ENCODE measurements at places on chromosomes 1 and 21.

DNA sequence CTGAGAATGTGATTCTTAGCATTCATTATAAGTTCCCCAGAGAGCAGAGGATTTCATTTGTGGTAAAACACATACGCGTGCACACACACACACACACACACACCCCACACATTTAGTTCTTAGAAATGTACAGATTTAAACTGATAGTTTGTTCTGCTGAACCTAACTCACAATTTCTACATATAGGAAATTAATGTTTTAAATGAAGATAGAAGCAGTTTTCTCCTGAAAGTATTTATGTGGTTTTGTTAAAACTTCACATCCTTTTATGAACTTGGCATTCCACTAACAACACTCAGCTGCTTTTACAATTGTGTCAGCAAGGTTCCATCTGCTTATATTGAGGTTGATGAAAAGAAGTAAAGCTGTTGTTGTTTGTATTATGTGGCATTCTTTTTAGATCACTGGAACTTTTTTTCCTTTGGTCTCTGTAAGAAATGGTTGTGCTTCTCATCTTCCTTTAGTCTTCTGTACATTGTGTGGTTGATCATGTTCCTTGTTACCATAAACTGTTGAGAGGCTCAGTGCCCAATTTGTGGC, 41.6 kb downstream of the AK4 start:
- no peak for DNase-seq

DNA sequence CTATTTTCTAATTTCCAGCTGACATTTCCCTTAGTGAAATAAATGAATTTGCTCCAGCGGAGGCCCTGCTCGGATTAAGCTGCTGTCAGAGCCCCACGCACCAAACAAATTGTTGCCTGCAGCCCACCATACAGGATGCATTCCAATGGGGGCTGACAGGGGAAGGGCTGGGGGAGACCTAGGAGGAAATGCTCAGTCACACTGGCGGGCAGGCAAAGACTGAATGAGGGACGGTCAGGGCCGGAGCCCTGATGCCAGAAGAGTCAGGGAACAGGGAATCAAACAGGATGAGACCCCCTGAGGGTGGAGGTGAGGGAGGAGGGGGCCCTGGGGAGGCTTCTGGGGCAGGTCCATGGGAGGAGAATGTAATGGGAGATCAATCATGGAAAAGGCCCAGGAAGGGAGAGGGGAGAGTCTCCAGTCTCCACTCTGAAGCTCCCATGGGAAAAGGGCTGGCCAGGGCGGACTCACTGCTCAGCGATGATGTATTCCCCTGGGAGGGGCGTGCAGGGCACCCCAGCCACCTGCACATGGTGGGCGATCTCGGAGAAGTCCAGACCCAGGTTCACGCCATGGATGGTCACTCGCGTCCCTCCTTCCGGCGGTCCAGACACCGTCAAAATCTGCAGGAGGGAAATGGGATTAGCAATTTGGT, 149.4 kb upstream of the CD34 start:
- no peak for DNase-seq

DNA sequence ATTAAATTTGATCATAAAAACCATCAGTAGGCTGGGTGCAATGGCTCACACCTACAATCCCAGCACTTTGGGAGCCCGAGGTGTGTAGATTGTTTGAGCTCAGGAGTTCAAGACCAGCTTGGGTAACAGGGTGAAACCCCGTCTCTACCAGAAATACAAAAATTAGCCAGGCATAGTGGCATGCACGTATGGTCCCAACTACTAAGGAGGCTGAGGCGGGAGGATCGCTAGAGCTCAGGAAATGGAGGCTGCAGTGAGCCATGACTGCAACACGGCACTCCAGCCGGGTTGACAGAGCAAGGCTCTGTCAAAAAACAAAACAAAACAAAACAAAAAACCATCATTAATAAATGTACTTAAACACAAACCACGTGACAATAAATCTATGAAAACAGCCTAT, 61.0 kb downstream of the ARID4B start:
- no peak for DNase-seq

GRCh38 chr1:167661527-167662426, 31.7 kb downstream of the RCSD1 start:
- DNase-seq: peak; percentile 22

- DNase-seq: no peak
Measured at GRCh38 chr1:239354231-239354630, 32.1 kb upstream of the CHRM3 start.

- DNase-seq: no peak
Measured at GRCh38 chr1:88191917-88192316, 492.2 kb upstream of the PKN2 start.

DNA sequence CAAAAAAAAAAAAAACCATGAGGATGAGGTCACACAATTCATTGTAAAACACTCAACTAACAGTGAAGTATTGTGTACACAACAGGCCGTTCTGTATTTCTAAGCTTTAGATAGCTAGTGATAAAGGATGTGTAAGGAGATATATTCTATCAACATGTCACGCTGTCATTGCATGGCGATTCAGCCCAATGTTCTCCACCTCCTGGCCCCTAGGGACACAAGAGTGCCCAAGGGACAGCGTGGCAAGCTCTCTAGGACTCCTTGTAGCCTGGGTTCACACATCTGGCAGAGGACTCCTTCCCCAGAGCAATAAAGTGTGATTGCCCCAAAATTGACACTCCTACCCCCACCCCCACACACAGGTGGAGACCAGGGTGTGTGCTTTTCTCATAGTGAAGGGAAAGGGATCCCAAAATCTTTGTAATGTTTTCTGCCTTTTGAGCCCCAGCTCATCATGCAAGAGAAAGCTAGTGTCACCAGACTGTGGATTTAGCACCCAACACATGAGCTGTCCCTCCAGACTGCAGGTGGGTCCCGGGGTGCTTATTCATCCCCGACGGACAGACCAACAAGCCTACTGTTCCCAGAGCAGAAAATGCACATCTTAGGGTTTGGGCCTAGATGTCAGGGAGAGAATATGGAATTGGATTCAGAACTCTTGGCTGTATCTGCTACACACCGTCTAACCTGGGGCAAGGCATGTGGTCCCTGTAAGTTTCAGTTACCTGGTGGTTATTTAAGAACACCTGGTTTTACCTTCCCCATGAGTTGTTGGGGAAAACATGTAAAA, 11.5 kb downstream of the TMPRSS3 start:
- no peak for DNase-seq

DNA sequence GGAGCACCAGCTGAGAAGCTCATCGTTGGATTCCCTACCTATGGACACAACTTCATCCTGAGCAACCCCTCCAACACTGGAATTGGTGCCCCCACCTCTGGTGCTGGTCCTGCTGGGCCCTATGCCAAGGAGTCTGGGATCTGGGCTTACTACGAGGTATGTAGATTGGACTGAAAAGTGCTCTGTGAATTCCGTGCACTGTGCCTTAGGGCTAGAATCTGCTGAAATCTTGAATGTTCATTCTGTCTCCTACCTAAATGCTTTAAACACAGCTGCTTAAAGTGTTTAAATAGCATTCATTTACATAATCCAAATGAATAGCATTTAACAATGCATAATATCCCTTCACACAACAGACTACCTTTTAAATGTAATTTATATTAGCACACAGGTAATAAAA, 27.9 kb downstream of the CHIA start:
- DNase-seq: no peak

- DNase-seq: peak; percentile 27
Measured at GRCh38 chr1:234705615-234706014, 95.6 kb upstream of the IRF2BP2 start.

DNA sequence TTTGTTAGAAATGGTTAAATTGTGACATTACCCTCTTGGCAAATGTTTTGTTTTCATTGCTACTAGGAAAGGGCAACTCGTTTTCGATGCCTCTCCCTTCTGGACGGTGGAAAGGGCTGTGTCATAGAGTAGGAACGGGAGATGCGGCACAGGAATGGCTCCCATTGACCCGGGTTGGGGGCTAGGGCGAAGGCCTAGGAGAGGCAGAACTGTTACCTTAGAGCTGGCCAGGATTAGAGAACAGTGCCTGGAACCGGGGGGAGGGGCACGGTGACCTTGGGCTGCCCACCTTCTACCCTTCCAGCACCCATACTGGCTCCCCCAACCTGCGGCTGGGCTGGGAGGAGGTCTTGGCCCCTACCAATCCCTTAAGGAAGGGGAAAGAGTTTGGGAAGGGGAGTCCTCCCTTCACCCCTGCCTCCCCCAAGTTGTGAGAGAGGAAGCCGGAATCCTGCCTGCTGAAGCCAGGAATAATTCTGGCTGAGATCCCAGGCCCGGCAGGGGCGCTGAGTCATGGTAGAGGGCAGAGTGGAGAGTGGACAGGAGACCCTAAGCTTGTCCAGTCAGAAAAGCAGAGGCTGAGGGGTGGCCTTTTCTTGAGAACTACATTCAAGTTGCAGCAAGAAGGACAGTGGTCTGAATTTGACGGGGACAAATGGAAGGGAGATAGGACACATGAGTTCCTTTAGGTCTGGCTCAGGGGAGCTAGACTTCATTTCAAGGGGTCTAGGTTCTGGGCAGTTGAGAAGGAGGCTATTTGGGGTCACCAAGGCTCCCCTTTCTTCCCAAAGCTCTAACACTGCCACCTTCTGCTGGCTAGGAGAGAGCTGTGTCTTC, 8.2 kb downstream of the LMNA start:
- DNase-seq: peak; percentile 97

DNA sequence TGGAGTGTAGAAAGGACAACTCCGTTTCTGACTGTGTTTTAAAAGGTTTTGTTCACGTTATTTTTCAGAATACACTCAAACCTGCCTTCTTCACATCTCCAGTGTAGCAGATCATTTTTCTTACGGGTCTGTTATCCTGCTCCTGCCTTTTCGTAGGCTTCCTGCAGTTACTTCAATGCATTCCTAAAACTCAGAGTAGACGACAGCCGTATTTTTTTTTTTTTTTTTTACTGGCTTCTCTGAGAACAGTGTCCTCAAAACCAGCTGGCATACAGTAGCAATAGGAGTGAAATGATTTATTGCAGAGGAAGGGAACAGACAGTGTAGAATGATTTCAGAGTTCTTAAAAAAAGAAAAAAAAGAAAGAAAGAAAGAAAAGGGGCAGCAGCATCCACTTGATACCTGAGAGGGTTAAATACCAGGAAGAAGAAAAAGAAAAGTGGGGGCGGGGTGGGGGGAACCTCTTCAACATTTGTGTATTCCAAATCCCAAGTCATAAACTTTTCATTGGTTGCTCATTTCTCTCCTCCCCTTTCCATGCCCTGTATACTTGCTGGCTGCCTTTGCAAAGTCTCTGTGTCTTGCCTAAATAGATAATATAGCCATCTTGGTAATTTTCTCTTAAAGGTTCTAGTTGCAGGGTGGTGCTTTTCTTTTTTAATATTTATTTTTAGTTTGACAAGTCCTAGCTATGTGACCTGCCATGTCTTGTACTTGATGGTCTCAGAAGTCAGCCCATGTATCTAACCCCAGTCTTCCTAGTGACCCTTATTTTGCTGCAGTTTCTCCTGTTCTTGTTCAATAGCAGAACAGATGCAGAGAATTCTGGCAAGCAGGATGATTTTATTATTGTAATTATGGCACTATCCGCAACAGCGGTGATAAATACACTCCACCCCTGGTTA, 2.8 kb downstream of the TGFB2 start:
- DNase-seq: peak; percentile 79

GRCh38 chr1:14677292-14677971, 78.9 kb downstream of the KAZN start:
- DNase-seq: no peak

GRCh38 chr1:90821152-90821787, 104.2 kb upstream of the BARHL2 start:
- no peak for DNase-seq

DNA sequence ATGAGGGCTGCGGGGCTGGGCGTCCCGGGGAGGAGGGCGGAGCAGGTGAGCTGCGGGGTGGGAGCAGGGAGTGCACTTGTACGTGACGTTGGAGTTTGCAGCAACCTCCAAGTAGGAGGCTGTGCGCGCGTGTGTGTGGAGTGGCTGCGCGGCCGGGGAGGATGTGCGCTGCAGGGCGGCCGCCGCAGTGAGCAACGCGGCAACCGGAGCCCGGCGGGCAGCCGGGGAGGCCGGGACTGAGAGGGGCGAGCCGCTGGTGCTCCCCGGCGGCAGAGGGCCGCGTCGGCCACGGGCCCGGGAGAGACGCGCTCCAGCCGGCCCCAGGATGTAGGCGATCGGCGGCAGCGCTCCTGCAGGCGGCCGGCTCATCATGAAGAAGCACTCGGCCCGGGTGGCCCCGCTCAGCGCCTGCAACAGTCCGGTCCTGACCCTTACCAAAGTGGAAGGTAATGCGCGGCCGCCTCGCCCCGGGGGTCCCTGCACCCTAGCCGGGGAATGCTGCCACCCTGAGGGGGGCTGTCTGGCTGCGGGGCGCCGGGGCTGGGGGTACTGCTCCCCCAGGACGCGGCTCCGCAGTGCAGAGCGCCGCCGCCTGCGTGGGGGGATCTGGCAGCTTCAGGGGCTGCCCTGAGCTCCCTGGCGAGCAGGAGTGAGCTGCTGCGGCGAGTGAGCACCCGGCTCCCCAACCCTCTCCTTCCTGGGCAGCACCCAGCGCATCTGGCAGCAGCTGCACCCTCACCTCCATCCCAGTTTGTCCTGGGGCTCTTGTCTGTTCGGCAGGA, 158.9 kb upstream of the COA6 start:
- DNase-seq: no peak

- DNase-seq: no peak
Measured at GRCh38 chr1:238767321-238767720, 619.0 kb upstream of the CHRM3 start.

- no peak for DNase-seq
Measured at GRCh38 chr1:32199717-32200072, 700 bp upstream of the CCDC28B start.

DNA sequence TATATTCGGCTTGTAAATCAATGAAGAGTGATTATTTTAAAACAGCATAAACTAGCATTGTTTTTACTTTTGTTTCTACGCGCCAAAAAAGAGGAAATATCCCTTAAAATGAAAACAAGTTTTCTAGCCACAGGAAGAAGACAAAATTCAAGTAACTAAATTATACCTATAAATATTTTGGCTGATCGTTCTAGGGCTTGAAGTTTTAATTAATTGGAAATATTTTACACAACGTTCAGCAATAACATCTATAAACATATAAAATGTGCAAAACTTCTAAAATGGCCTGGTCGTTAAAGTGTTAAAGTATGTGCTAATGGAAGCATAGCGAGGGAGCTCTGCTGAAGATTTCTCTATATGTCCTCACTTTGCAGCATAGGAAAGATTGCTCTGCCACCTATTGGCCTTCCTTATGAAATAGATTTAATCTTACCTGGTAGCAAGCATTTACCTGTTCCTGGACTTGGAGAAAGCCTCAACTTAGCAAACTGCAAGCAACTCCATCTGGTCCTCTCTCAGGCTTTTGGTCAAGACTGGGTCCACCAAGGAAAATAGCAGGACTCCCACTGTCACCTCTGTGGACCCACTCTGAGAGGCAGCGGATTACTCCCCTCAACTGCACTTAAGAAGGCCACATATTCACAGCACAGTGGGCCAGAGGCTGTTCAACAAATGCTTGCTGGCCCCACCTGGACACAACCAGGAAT, 351.3 kb upstream of the RUNX1 start:
- DNase-seq: peak; percentile 73

- DNase-seq: no peak
Measured at GRCh38 chr21:17570786-17571185, 41.9 kb downstream of the BTG3 start.

- DNase-seq: no peak
Measured at GRCh38 chr21:17636711-17637110, 24.0 kb upstream of the BTG3 start.

Measured in endothelial cell of umbilical vein (primary cell).